NCI-H1694 (cell line): ENCODE measurements at places on chromosomes 12 and 14.

DNA sequence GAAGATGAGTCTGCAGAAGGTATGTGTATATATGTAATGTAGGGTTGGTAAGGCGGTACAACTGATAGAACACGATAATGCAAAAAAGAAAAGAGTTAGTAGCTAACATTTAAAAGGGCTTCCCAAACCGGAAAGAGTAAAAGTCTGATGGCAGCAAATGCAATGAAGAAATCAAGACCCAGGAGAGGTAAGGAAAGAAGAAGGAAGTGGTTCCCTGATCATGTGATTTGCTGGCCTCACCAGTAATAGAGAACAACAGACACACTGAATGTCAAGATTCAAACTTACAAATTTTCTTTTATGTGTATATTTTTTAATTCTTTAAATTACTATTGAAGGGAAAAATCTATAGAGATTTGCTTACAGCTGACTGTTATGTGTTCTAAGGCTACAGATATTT lies 18.4 kb downstream of the ZFC3H1 start:
- no peak for DNase-seq

DNA sequence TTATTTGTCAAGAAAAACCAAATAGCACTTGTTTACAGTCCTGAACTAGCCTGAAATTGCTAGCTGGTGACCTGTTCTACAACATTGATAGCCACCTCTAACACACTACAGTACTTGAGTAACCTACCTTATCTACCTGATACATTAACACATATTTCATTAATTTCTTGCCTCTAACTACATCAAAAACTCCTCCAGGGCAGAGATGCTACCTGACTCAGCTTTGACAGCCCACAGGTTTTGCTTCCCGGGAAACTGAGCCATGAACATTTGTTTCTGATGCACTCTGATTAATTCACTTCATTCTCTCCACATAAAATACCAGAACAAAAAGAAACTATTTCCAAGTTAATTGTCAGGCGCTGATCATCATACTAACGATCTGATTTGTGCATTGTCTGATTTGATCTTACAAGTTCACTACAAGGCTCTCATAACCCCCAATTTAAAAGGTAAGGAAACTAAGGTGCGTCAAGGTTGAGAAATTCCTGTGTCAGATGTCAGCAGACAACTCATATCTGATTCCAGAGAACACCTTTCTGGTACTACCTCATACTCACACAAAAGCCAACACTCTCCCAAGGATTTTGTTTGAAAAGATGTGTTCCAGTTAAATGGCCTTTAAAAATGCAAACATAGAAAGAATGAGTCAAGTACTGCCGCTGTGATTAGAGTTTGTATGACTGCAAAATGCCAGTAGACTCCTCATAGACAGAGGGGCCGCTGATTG lies 768.7 kb downstream of the BCL11B start:
- DNase-seq: no peak

DNA sequence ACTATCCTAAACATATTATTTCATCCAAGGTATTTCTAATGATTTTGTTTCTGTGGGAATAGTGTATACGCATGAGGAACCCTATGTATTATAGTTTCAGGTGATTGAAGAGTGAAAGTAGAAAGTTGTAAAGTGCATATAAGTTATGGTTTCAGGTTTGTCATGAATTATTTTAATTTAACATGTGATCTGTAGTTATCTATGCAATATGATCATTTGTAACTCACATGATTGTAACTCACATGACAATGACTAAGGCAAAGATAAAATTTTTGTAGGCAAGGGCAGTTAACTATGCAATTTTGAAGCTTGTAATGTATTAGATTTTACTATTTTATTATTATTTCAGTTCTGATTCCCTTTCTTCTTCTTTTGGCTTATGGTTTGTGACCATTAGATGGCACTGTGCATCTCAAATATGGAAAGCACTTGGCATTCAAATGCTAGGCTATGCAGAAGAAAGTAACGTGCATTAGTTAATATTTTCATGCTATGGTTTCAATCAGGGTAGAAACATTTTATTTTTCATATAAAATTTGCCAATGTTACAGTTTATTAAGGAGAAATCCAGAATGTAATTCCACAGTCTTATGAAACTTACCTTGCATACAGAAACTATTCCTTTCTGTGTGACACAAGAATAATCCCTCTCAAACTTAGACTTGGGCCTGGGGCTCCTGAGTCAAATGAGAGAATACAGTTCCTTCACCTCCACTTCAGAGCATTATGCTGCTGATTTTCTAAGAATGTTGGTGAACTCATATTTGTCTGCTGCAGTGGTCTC lies 15.8 kb upstream of the TMEM30B start:
- DNase-seq: peak; percentile 44

DNA sequence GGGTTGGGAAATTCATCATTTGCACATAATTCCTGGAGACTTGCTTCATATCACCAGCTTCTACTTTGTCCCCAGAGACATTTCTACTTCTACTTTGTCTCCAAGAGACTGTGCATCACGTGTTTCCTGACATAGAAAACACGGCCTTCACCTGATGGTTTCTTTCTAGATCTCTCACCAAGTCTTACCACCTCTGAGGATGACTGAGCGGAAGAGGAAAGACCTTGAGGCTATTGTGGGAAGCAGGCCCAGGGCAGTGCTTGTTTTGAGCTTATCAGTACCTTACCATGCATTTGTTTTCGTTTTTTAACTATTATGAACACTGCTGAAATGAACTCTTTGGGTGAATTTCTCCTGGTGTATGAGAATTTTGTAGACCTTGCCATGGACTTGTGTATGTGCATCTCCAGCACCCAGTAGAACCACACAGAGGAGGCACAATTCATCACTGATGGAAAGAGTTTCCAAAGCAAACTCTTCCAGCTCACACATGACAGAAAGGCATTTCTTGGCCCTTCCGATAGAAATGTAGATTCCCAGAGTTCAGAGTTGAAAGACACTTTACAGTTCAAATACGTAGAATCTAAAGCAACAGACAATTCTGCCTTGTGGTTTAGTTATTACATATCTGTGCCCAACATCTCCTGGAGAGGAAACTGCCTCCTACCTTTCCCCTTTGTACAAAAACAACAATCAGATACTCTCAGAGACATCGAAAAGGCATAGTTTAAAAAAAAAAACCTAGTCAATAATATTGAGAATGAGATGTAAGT lies 434.7 kb downstream of the FUT8 start:
- DNase-seq: no peak

DNA sequence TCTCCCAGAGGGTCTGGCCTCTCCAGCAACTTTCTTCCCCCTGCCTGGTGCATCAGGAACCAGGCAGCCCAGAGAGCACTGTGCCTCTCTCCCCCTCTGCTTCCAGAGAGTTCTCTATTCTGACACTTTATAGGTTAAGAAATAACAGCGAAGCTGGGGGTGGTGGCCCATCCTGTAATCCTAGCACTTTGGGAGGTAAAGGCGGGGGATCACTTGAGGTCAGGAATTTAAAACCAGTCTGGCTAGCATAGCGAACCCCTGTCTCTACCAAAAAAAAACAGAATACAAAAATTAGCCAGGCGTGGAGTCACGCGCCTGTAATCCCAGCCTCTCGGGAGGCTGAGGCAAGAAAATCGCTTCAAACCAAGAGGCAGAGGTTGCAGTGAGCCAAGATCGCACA lies 58.3 kb downstream of the ESRRB start:
- no peak for DNase-seq

DNA sequence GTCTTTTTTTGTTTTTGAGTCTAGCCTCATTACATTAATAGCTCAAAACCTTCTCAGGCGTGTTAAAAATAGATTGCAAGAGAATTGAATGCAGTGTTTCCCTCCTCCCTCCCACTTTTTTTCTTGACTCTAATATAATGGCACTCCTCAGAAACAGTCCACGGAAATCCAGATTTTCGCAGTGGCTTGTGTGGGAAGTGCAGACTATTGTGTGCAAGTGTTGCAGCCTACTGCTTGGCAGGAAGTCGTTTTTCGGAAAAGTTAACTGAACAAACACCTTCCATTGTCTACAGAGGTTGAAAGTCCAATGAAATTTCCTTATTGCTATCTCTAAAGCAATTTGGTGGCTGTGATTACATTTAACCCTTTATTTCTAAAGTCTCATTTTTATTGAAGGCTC lies 147.9 kb upstream of the E2F7 start:
- DNase-seq: no peak

- DNase-seq: no peak
Observed at GRCh38 chr12:31737763-31738162, 8.9 kb upstream of the AMN1 start.

DNA sequence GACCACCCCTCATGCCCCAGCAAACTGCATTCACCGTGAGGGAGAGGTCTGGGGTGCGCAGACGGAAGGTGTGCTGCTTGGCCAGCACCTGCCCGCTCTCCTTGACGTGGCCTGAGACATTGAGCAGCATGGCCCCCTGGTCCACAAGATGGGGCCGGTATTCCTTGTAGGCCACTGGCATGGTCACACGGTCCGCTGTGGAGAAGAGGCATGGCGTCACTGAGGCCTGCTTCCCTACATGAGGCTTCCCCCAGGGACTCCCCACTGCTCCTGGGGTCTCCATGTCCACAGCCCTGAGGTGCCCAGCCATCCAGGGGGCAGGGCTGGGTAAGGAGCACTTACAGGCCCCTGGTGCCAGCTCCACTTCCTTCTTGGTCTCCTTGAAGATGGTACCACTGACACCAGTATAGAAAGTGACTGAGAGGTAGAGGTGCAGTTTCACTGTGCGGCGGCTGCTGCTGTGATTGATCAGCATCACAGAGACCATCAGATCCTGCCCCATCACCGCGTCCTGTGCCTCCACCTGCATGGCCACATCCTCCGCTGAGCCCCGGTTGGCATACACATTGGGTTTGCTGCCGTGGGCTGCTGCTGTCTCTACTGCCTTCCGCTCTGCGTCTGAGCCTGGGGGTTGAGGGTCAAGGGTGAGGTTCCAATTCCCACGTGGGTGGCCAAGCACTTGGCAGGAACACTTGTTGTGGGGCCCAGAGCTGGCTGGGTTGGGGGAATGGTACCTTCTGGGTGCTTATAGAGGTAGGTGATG lies 8.2 kb downstream of the TGM1 start:
- DNase-seq: no peak

DNA sequence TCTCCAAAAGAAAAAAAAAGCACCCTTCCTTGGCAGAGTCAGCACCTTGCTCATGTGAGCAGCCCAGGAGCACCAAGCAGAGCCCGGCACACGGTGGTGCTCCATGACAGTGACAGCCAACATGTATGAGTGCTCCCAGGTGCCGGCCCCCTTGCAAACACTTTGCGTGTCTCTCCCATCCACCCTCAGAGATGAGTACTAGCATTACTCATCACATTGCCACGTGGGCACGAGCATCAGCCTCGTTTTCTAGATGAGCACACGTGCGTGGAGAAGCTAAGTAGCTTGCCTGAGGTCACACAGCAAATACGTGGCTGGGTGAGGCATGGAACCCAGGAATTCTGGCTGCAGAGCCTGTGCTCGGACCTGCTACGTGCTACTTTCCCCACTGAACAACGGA lies 177.9 kb upstream of the PRMT8 start:
- no peak for DNase-seq

DNA sequence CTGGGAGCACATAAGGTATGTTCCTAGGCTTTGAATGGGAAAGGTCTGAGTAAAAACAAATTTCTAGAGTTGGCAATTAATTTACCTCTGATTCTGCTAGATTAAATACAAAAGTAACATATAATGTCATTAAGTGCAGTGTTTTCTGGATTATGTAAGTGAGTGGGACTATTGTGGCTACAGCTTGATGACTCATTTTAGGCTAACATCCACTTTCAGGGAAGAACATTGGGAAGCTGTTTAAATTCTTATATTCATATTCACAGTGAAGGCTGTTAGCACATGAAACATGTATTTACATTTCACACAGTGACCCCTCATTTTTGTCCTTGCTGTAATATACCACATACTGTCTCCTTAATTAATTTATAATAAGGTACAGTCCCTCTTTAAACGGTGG lies 13.2 kb upstream of the BMAL2 start:
- DNase-seq: no peak

DNA sequence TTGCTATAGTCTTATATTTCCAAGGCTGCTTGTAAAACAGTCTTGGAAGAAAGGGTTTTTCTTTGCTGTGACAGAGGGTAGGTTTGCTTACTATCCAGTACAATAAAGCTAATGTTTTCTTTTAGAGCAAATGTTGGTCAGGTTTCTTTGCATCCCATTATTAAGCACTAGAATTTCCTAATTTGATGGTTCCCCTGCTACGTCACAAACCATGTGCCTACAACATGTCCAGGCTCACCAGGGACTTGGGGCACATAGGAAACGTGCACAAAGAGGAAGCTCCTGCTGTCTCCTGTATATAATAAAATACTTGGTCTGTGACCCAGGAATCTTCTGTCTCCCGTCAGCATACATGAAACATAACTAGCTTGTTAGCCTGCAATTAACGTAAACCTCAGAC lies 486.3 kb upstream of the LRFN5 start:
- no peak for DNase-seq

GRCh38 chr12:131917139-131917710 lies 11.9 kb upstream of the PUS1 start:
- DNase-seq: no peak

- DNase-seq: no peak
Observed at GRCh38 chr14:51293912-51294389, 53.9 kb downstream of the TMX1 start.

DNA sequence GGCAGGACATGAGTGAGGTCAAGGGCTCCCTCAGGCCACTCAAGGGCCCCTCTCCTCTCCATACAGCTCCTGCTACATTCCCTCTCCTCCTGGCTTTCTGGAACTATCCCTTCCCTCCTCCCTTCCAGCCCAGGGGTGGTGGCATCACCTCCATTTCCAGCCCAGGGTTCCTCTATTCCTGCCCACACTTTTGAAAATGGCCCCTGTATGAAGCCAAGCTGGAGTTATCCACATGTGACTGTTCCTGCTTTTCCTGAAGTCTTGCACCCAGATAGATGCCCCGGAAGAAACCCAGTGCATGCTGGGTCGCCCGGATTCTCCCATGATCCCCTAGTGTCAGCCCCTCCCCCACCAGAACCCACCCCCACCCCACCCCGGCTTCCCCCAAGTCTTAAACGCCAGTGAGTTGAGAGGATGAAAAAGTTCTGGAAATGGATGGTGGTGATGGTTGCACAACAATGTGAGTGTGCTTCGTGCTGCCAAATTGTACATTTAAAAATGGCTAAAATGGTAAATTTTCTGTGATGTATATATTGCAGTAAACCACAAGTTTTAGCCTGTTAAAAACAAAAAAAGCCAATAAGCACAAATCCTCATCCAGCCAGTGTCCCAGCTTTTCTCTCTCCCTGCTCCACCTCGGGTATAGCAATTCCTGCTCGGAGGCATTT lies 136.9 kb downstream of the SCARB1 start:
- no peak for DNase-seq

- DNase-seq: no peak
Observed at GRCh38 chr14:90095096-90095495, 33.3 kb downstream of the KCNK13 start.

DNA sequence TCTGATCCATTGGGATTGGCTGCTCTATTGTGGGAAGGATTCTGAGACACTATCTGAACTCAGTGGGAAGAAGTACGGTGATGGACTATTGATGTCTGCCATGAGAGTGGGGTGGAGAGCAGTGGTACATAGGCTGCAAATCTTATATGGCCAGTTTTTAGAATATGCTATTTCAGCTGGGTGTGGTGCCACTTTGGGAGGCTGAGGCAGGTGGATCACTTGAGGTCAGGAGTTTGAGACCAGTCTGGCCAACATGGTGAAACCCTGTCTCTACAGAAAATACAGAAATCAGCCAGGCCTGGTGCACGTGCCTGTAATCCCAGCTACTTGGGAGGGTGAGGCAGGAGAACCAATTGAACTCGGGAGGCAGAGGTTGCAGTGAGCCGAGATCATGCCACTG lies 505.9 kb downstream of the MED13L start:
- no peak for DNase-seq
